ENCODE measurements at places on chromosomes 12 and 14.

GRCh38 chr14:61560323-61560722 lies 135.0 kb upstream of the HIF1A start:
- DNase-seq: no peak

GRCh38 chr12:111761099-111761498 lies 5.6 kb upstream of the ALDH2 start:
- DNase-seq: no peak

GRCh38 chr12:119841433-119842210 lies 35.5 kb downstream of the CIT start:
- no peak for DNase-seq

DNA sequence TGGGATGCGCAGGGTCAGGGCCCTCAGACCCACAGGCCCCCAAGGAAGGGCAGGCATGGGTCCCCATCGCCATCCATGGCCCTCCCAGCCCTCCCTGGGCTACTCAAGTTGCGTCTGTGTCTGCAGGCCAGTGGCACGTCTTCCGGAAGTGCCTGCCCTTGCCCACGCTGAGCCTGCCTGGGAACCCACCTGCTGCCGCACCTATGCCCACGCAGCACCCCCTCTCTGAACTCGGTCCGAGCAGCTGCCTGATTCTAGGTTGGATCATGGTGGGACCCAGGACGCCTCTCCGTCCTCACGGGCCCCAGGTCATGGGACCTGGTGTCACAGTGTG lies 182.8 kb downstream of the ADGRD1 start:
- no peak for DNase-seq

All from CD4-positive, alpha-beta T cell treated with Interleukin-1 beta for 1 hour (primary cell).